ENCODE measurements at places on chromosomes 1 and 21. TPM values are rescaled to one million over a fixed set of nuclear protein-coding genes. Genes with fewer than 3 reads are reported as not detected.

DNA sequence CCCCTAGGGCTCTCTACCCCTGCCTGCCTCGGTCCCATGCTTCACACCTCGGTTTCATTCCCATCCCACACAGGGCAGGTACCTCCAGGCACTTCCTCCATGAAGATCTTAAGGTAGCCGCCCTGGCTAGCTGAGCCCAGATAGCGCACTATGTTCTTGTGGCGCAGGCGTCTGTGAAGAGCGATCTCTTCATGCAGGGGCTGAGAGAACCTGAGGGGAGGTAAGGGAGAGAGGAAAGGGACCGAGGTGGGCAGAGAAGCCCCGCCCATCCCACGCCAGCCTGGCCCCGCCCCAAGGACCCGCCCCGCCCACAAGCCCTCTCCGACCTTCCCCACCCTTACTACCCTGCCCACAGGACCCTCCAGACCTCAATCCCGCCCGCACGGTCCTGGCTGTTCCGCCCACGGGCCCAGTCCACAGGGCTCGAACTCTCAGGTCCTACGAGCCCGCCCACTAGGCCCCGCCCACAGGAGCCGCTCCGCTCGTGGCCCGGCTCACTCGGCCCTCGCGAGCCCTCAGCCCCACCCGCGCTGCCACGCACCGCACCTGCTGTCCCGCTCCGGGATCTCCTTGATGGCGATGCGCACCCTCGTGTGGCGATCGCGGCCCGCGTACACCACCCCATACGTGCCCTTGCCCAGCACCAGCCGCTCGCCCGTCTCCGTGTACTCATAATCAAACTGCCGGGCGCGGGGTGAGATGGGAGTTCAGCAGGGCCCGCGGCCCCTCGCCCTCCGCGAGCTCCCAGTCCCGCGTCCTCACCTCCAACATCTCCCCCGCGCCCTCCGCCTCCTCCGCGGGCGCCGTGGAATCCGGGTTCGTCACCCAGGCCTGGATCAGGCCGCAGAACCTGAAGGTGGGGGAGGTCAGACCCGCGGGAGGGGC, 6.4 kb downstream of the MAP3K6 start:
- no peaks in the 10 kb centered on the region for H3K27me3 ChIP-seq
- H3K4me1 ChIP-seq = peaks cover 7% of the 10 kb centered on the region
- no peak overlapping the region for H3K4me3 ChIP-seq
- no peaks in the 10 kb centered on the region for H3K36me3 ChIP-seq
- H3K27ac ChIP-seq = no peak overlapping the region
- DNase-seq = no peak

TRIM33 gene
- 22.2 TPM for total RNA-seq

GRCh38 chr1:14106126-14106525, 406.1 kb downstream of the PRDM2 start:
- no peak for DNase-seq
- H3K4me3 ChIP-seq = no peak overlapping the region
- no peaks in the 10 kb centered on the region for H3K4me1 ChIP-seq

DNA sequence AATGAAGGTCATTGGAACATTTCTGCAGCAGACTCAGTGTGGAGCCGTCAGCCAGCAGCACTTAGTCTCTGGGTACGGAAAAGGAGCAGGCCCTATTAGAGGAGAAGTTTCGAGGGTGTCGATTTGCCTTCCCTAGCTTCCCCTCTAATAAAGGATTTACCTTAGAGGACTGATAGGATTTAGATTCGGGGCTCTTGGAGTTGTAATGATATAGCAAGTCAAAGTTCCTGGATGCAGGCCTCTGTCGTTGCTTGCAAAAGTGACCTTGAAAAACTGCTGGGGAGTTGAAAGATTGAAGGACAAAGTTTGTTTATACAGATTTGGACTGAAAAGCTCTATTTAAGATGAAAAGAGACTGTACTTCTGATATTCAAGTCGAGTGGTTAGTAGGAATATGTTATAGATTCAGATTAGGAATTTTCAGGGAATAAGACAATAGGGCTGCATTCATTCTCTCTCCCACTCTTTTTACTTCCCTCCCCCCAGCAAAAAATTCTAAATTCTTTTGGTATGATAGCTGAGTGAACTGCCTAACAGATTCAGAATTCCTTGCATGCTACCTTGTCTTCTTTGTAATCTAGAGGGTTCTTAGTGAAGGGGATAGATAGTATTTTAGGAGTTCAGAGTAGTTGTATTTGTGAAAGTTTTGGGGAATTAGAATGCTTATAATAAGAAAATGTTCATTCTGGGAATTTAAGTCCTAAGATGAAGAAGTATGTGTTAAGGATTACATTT, 19.2 kb downstream of the NFYC start:
- peaks cover 33% of the 10 kb centered on the region for H3K4me1 ChIP-seq
- peak overlapping the region; percentile 14 for H3K4me3 ChIP-seq
- no peaks in the 10 kb centered on the region for H3K27me3 ChIP-seq
- H3K36me3 ChIP-seq = no peaks in the 10 kb centered on the region
- H3K27ac ChIP-seq = peak overlapping the region; percentile 91
- DNase-seq = no peak

SH2D1B gene
- total RNA-seq = not detected

- H3K27me3 ChIP-seq = peaks cover 27% of the 10 kb centered on the region
- no peak overlapping the region for H3K27ac ChIP-seq
- H3K4me3 ChIP-seq = no peak overlapping the region
- DNase-seq = no peak
- no peaks in the 10 kb centered on the region for H3K36me3 ChIP-seq
- no peaks in the 10 kb centered on the region for H3K4me1 ChIP-seq
Observed at GRCh38 chr1:201307760-201308499, 24.6 kb downstream of the PKP1 start.

DNA sequence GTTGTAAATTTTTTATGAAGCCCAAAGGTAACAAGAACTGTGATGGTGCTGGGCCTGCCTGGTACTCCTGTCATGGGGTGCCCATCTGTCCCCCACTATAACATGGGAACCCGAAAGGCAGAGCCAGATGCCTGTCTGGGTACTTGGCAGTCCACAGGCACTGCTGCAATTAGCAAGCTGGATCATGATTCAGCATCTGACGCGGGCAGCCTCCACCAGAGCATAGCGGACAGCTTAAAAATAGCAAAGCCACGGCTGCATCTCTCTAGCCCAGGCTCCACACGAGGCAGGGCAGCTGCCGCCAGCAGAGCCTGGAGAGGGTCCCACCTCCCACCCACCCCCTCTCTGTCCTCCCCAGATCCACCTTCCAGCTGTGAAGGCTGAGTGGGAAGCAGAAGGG, 22.9 kb downstream of the SUSD4 start:
- no peaks in the 10 kb centered on the region for H3K4me1 ChIP-seq
- H3K4me3 ChIP-seq = no peak overlapping the region
- H3K27me3 ChIP-seq = peaks cover 10% of the 10 kb centered on the region
- no peak for DNase-seq

NTMT2 gene
- total RNA-seq = not detected

GRCh38 chr1:161226320-161226711, 456 bp downstream of the TOMM40L start:
- peak overlapping the region; percentile 82 for H3K4me3 ChIP-seq
- peaks cover 2% of the 10 kb centered on the region for H3K36me3 ChIP-seq
- H3K4me1 ChIP-seq = peaks cover 19% of the 10 kb centered on the region
- no peaks in the 10 kb centered on the region for H3K27me3 ChIP-seq

DNA sequence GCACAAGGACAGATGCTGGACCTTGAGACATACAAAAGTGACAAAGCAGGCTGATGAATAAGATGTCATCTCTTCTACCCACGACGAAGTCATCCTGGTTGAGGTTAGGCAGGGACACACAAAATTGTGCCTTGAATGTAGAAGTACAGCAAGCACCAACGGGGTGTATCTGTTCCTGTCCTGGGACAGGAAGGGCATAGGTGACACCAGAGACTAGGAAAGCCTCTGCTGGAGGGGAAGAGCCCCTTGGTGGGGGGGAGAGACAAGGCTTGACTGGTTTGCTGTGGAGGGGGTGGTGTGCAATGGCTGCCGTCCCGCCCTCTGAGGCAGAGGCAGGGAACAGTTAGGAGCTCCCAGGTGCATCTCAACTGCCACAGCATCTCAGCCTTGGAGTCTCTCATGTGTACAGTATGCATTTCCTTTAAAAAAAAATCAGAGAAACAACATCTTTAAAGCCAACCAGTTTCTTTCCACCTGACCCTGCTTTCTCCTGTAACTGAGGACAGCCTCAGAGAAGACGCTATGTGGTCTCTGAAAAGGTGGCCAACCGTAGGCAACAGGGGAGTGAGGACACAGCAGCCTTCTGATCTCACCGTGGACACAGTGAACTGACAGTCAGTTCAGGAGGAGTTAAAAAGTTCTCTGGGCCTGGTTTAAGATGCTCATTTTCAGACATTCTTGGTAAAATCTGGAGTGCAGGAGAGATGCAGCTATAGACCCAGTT, 17.7 kb upstream of the GFI1 start:
- no peak for DNase-seq
- no peaks in the 10 kb centered on the region for H3K36me3 ChIP-seq
- H3K4me3 ChIP-seq = no peak overlapping the region
- H3K27ac ChIP-seq = no peak overlapping the region

FMO2 gene
- total RNA-seq = 0.08 TPM

GRCh38 chr1:179169616-179170467, 59.6 kb downstream of the ABL2 start:
- no peaks in the 10 kb centered on the region for H3K27me3 ChIP-seq
- H3K36me3 ChIP-seq = no peaks in the 10 kb centered on the region
- no peak overlapping the region for H3K27ac ChIP-seq
- no peak for DNase-seq

DNA sequence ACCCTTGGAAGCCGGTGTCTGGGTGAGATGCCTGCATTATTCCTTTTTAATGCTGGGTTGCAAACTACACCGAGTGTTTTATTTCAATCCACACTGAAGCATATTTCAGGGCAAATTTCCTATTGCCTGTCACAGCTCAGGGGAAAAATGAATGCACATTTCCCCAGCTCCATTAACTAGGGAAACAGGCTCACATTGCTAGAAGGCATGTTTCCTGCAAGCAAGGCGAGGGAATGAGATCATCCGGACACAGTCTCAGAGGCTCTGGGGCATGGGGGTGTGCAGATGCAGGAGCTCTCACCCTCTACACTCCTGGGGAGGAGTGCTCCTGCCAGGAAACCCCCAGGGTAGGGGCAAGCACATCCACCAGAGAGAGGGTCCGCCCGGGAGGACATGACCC, 24.6 kb downstream of the SYT2 start:
- H3K36me3 ChIP-seq = no peaks in the 10 kb centered on the region
- H3K27me3 ChIP-seq = peaks cover 15% of the 10 kb centered on the region
- no peak overlapping the region for H3K27ac ChIP-seq
- no peak for DNase-seq
- no peak overlapping the region for H3K4me3 ChIP-seq

UBXN10 gene
- total RNA-seq = 0.05 TPM

B4GALT2 gene
- 90.1 TPM for total RNA-seq

Data from Panc1 (cell line).